ENCODE measurements at places on chromosomes 16 and 17.
A peak's percentile ranks its signal among the peaks of the same experiment; 100 is the strongest.

GRCh38 chr17:55264645-55265298 lies at the start of gene HLF:
TSS of gene HLF (plus strand) at chr17:55264960. CDS start at chr17:55265485, 525 bp downstream.
- DNase-seq, result peak; percentile 39

GRCh38 chr17:32370426-32370825 lies 20.5 kb downstream of the ZNF207 start:
- no peak for DNase-seq

DNA sequence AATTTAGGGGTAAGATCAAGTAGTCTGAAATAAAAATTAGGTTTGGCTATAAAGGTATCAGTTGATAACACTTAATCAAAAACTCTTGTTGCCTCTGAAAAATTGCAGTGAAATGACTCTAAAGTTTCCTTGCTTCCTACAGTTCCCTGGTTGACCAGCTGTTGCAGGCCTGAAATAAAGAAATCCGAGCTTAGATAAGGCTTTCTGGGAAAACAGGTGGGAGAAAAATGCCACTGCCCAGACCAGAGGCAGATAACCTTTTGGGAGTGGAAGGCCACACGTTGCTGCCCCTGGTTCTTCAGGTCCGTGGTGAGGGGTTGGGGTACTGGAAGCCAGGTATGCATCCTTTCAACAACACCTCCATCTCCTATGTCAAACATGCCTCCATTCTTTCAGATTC lies 111.3 kb downstream of the HS3ST3A1 start:
- no peak for DNase-seq

GRCh38 chr16:80103463-80103862 lies 437.3 kb upstream of the DYNLRB2 start:
- no peak for DNase-seq

DNA sequence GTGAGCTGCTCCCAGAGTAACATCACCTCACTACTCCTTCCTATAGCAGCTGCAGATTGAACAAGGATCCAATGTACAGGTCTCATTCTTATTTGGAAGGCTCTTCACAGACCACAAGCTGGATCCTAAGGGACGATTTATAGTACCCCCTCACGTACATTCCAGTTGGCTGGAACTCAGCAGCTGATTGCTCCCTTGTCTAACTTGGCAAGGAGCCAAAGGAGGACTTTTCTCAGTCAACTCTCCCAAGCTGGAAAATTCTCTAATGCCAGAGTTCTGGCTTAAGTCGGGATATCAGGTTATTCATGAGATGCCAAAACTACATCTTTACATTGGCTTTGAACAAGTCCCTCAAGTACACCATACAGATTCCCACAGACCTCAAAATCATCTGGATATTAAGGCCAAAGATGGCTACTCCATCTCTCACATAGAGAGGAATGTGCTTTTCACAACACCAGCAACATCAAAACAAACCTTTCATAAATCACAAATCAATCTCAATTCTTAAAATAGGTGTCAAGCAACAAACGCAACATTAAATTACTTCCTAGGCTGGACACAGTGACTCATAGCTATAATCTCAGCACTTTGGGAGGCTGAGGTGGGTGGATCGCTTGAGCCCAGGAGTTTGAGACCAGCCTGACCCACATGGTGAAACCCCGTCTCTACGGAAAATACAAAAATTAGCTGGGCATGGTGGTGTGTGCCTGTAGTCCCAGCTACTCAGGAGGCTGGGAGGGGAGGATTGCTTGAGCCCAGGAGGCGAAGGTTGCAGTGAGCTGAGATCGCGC lies 39.3 kb downstream of the SMG6 start:
- no peak for DNase-seq

DNA sequence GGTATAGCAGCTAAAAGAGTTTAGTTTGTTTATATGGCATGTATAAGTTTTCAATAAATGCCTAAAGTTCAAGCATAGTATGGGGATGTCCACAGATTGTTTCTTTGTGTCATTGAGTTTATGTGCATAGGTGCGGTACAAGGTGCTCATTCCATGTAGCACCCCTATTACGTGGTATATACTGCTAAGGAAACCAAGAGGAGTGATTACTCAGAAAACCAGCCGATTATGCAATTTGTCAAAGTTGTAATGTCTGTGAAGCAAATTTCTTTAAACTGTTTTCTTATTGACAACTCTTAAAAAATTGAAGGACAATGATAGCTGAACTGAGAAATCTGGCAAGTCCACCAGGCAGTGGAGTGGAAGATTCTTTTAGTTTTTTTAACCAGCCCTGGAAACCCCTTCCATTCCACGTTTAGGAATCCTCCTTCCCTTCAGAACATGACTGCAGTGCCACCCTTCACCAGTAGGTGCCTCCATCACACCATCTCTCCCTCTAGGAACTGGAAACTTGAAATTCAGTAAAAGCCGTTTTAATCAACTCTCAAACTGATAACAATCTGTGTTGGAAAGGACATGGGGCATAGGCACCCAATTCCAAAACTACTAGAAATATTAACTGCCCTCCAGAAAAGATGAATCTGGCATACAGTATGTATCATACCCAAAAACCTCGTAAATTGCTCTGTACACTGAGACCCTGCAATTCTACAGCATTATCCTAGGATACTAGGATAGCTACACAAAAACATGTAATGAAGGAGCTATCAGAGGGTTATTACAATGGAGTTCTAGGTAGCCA lies 43.5 kb downstream of the REXO5 start:
- peak; percentile 36 for DNase-seq

GRCh38 chr16:54647216-54647615 lies 283.4 kb upstream of the IRX5 start:
- DNase-seq, result no peak
